Activated naive CD4-positive, alpha-beta T cell (primary cell): ENCODE measurements at places on chromosomes 12 and 14.

GRCh38 chr14:105636935-105637334, 110.6 kb downstream of the TMEM121 start:
- DNase-seq = no peak

- DNase-seq = no peak
Observed at GRCh38 chr12:68530965-68531364, 79.7 kb upstream of the RAP1B start.

DNA sequence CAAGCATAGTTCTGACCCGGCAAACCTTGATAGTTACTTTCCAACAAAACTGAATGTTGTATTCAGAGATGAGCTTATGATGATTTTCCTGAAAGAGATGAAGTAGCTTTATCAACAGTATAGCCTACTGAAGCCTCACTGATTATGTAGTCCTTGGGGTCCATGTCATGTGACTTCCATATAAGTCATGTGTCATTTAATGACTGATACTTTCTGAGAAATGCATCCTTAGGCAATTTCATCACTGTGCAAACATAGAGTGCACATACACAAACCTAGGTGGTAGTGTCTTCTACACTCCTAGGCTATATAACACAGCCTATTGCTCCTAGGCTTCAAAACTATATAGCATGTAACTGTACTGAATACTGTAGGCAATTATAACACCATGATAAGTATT, 28.5 kb upstream of the TUBA1C start:
- no peak for DNase-seq

GRCh38 chr14:50733494-50733893, 65.4 kb upstream of the SAV1 start:
- no peak for DNase-seq

- DNase-seq = no peak
Observed at GRCh38 chr12:16474801-16475200, 127.4 kb downstream of the MGST1 start.

DNA sequence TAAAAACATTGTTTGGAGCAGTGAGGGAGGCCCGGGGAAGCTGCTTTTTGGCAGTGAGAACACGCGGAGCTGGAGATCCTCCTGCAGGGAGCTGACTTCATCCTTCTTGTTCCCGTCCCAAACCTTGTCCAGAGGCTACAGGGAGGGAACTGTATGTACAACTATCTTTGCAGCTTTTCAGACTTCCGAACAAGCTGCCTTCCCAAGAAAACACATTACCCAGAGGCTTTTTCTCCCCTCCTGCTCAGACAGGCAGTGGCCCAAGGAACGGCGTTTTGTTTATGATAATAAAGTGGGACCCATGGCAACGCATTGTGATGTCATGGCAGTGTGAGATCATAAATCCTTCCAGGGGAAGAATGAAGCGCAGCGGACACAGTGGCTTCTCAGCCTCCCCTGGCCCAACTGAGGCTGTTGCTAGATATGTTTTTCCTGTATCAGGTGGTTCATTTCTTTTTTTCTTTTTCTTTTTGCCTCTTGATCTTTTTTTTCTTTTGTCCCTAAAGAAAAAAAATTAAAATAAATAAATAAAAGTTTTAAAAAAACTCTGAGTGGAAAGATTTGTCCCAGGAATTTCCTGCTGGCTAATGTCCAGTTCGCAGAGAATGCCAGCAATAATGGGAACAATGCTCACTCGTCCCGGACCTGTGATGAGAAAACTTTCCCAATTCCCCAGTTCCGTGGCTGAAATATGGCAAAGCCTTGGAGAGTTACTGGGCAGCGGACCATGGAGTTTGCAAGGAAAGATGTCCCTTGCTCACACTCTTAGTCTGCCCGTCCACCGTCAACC, 103.4 kb upstream of the MAP1LC3B2 start:
- DNase-seq = no peak

DNA sequence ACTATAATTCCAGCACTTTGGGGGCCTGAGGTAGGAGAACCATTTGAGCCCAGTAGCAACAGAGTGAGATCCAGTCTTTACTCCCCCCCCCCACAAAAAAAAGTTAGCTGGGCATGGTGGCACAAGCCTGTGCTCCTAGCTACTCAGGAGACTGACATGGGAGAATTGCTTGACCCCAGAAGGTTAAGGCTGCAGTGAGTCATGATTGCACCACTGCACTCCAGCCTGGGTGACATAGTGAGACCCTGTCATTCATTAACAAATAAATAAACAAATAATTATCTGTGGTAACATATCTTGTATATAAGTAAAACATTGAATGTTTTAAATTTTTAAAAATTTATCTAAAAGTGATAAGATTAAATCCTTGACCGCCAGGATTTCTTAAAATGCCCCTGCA, 4.8 kb downstream of the ENTPD5 start:
- no peak for DNase-seq

GRCh38 chr12:124646385-124647230, 79.2 kb upstream of the NCOR2 start:
- DNase-seq = peak; percentile 6

DNA sequence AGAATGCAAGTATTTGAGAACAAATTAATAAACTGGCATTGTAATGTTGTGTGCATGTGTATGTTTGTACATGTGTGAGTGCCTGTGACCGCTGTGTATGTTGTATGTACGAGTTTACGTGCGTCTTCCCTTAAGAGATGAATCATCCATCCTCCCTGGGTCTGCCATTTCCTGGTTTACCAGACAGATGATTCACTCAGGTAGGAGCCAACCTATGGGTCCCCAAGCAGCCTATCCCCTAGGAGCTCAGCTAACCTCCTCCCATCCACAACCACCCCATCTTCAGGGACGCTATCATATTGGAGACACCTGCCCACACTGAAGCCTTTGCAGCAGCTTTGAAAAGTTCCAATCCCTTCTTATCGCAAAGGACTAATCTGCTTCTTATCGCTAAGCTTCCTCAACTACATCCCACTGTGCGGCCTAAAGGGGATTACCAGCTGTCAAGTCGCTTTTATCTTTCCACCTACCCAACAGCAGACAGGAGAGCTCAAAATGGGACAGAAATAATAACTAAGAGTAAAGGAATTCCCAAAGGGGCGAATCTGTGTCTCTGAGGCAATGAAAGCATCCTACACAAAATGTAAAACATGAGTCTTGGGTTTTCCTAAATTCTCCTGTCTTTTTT, 81.5 kb upstream of the TMCC3 start:
- no peak for DNase-seq

GRCh38 chr14:100283984-100284881, 22.0 kb downstream of the SLC25A29 start:
- no peak for DNase-seq

- no peak for DNase-seq
Observed at GRCh38 chr12:124026755-124027745, 54.0 kb downstream of the ZNF664 start.

DNA sequence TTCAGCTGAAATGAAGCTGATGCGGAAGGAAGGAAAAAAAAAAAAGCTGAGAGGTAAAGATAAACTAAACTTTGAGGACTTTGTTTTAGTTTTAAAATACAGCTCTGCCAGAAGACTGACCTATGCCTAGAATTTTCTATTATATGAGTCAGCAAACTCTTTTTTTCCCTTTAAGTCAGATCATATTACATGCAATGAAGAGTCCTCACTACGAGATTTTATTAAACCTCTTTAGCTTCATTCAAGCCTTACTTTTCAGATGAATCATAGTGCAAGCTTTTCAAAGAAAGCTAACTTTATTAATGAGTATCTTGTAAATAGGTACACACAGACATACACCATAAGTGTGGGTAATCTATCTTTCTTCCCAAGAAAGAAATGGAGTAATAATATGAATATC, 57.8 kb upstream of the FSCB start:
- no peak for DNase-seq

- no peak for DNase-seq
Observed at GRCh38 chr12:128468926-128469325, 202.0 kb downstream of the TMEM132C start.

GRCh38 chr12:68587448-68587873, 23.2 kb upstream of the RAP1B start:
- DNase-seq = no peak

GRCh38 chr14:63800083-63800482, 52.7 kb upstream of the SYNE2 start:
- no peak for DNase-seq

DNA sequence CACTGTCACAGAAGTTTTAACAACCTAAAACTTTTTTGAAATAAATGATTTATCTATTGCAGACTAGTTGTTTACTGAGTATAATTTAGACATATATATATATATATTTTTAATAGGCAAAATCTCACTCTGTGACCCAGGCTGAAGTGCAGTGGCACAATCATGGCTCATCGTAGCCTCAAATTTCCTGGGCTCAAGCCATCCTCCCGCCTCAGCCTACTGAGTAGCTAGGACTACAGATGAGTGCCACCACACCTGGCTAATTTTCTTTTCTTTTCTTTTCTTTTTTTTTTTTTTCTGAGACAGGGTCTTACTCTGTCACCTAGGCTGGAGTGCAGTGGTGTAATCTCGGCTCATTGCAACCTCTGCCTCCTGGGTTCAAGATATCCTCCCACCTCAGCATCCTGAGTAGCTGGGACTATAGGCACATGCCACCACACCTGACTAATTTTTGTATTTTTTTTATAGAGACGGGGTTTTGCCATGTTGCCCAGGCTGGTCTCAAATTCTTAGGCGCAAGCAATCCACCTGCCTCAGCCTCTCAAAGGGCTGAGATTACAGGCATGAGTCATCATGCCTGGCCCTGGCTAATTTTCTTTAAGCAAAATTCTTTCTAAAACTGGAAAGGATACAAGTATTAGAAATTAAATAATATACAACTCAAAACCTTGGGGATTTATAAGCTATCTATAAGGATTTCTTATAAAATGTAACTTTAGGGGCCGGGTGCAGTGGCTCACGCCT, 23.1 kb downstream of the EEA1 start:
- DNase-seq = no peak

- DNase-seq = no peak
Observed at GRCh38 chr12:30794020-30794419, 39.3 kb upstream of the CAPRIN2 start.

DNA sequence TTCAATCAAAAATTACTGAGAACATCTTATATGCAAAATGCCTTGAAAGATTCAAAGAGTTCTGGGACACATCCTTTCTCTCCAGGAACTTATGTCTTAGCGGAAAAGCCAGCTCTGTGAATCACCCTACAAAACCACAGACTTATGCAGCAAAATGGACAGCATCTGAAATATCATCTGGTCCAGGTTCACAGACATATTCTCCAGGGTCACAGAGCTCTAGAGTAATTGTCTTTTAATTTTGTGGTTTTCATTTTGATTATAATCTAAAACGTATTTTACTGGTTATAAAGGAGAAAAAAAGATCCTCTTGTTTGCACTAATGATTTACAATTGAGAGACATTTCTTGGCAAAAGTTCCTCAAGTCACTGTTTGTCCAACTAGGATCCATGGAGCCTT, 246.2 kb downstream of the MSRB3 start:
- no peak for DNase-seq

DNA sequence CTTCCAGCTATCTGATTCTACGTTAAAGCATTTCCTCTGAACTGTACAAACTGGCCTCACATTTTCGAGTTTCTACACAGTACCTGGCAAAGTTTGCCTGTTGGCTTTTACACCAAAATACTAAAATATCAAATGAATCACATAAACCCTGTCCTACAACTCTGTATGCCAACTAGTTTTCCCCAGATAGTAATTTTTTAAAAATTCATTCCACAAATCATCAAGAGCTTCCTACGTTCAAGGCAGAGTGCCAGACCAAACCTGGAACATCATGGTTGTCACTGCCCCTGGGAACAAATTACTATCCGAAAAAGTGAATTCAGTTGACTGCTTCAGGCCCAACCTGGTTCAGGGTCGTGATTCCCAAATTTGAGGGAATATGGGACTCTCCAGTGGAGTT, 2.1 kb downstream of the TMEM30B start:
- DNase-seq = no peak

DNA sequence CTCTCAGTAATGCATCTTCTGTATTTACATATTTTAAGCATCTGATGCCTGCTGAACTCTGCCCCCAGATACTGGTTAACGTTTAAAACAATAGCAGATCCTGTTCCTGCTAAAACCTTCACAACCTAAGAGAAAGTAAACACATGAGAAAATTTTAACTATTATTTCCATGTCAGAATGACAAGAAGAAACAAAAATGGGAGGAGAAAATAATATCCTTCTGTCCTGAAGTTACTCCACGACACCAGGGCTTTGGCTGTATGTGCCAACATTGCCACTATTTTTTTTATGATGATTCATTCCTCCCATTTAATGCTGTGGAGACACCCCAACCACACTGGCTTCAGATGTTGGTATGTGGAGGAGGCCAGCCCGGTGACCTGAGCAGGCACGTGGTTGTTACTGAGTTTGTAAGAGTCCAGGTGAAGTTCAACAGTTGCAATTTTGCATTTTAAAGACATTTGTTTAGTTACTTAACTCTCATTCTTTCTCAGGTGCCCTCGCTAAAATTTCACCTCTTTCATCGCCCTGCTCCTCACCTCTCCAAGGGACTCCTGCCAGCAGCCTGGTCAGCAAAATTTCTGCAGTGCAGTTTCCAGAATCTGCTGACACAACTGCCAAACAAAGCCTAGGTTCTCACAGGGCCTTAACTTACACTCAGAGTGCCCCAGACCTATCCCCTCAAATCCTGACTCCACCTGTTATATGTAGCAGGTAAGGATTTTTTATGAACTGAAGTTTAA, 65.5 kb upstream of the SLCO1C1 start:
- DNase-seq = no peak

GRCh38 chr14:49310298-49310697, 275.9 kb downstream of the RPS29 start:
- no peak for DNase-seq

- no peak for DNase-seq
Observed at GRCh38 chr14:53539489-53540126, 386.5 kb upstream of the DDHD1 start.

- no peak for DNase-seq
Observed at GRCh38 chr12:15852383-15852782, 29.8 kb upstream of the STRAP start.

DNA sequence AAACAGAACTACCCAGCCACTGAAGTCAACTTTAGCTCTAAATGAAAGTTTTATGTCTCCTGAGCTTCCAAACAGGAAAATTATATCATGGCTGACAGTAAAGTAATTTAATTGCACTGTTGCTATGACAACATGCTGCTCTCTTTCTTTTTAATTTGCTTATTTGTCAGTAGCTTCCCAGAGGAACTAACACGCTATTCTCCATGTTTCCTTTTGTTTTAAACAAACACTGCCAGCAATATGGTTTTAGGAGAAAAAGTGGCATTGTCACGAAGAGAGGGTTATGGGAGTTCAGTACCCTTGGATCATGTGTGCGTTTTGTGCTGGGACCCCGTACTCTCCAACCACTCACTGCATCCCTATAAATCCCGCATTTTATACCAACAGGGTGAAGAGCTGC, 1.9 kb downstream of the FOXN3 start:
- no peak for DNase-seq

DNA sequence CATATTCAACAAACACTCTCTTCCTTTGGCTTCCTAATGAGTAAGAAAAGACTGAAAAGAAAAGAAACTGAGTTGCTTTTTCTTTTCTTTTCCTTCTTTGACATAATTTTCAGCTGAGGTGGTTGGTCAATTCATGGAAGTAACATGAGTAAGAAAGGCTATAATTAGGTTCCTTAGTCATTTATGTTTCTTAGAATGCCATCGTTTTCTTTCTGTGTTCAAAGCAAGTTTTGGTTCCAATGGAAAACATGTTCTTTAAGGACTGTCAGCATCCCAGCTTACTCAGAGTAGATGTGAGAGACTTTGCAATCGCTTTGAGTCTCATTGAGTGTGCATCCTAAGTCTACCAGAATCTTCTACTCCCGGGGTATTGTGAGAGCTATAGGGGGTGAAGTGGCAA, 882.4 kb downstream of the DIO2 start:
- no peak for DNase-seq
